Left kidney (tissue), 8 donors: ENCODE measurements at places on chromosomes 6 and 20. TPM values are rescaled to one million over a fixed set of nuclear protein-coding genes. Genes with fewer than 3 reads are reported as not detected.

FKBP5 gene
- 26.8 TPM for polyA plus RNA-seq

ITPR3 gene
- polyA plus RNA-seq = 9.2 TPM

SCRT2 gene
- not detected for polyA plus RNA-seq

GRCh38 chr6:3714768-3715167 is 36.7 kb downstream of the PXDC1 start:
- DNase-seq = no peak

GRCh38 chr6:41509580-41509979 is 36.6 kb upstream of the FOXP4 start:
- DNase-seq = no peak

DNA sequence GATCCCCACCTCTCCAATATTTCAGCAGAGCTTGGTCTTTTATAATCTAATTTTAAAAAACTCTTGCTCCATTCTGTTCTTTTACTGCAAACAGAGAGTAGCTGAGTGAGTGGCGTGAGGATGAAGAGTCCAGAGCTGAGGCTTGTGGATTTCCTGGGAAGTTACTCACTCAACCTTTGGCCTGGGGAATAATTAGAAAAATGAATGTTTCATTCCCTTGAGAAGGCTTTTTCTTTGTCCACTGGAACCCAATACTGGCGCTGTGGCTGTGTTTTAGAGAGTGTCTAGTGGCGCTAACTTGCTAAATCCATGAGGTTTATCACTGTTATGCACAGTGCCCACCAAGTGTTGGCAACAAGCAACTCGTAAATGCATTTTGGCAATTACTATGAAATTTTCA is 251.5 kb downstream of the HIVEP2 start:
- no peak for DNase-seq

DNA sequence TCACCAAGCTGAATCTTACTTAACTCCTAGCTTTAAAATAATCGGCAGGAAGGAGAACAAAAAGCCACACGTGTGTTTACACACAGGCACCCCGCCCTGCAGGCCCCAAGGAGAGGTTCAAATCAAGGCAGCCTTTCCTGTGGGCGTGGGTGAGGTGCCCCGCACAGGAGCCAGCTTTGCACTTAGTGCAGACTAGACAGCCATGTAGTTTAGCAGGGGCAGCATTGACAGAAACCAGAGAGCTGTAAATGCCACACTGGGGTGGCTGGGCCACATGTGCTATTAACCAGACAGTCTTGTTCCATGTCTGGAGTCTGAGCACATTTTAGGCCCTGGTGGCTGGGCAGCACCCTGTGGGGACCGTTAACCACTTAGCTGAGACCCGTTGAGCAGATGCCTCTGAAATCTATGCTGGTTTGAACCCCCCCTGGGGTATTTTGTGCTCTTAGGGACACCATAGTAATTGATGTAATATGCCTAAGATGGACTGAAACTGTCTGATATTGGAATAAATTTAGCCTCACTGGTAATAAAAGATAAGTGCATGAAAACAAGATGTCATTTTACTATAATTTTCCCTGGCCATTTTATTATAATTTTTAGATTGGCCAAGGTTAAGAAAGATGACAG is 106.4 kb upstream of the KCNG1 start:
- DNase-seq = no peak
